ENCODE measurements at places on chromosomes 1 and 21.
A peak's percentile ranks its signal among the peaks of the same experiment; 100 is the strongest.

GRCh38 chr1:225917536-225917935, 6.5 kb downstream of the PYCR2 start:
- no peak for DNase-seq

GRCh38 chr1:52139817-52140540, 1.9 kb upstream of the ZFYVE9 start:
- DNase-seq = peak; percentile 67

DNA sequence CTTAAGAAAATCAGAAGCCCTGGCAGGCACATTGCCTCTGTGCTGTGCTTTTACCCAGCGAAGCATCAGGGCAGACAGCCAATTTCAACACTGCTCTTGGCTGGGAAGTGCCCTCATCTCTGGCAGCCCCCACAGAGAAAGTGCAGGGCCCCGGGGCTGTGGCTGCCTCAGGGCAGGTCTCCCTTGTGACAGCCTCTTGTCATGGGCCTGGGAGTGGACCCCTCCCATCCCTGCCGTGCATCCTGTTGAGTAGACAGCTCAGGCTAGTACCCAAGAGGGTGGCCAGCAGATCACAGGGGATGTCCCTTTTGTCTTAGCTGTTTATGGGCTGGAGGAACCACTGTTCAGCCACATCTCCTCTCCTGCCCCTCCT, 23.3 kb downstream of the TTC34 start:
- DNase-seq = no peak

- no peak for DNase-seq
These were observed 417.1 kb downstream of the KIF26B start for GRCh38 chr1:245571815-245572294.

Data from fibroblast of skin of scalp (primary cell).